ENCODE measurements at places on chromosomes 16 and 17.

GRCh38 chr16:88002211-88002610 is 51.0 kb downstream of the BANP start:
- DNase-seq = no peak

DNA sequence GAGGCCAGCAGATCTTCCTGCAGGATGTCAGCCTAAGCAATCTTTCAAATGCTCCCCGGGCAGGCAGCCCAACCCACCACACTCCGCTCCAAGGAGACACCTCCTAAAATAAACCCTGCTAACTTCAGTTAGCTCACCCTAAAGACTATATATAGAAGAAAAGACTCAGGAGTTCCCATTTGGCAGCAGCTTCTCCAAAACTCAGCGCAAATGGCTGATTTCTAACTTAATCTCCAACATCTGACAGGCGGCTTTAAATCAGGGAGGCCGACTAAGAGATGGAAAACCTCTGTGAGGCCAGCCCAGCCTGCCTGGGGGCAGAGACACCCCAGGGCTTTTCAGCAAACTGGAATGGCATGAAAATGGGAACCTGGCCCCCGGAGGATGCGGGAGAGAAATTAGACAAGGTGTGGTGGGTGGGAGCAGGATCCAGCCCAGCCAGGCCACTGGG is 91.6 kb downstream of the XYLT1 start:
- no peak for DNase-seq

DNA sequence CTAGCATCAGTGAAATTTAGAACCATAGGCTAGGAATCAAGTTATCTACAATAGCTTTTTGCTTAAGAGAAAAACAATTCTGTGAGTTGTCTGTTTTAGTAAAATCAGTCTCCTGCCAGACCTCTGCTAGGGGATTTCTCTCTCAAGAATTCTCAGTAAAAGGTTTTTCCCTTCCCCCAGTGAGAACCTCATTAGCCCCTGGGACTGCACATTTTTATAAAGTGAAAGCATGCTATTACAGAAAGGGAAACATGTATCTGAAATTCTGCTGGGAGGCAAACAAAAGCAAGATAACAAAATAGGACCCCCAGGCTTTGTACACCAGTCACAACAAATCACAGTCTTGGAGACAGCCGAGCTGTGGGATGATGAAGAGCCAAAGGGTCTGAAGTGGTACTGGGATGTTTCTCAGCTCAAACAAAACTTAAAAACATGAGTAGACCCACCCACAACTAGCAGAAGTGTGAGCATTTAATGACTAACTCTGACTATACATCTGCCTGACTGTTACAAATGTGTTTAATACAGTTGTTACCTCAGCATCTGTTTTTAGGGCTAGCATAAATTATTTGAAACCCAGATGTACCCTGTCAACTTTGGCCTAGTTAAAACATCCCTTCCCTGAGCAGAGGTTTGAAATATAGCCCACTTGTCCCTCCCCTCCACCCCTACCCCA is 20.0 kb upstream of the GLG1 start:
- no peak for DNase-seq

- no peak for DNase-seq
These were observed 18.0 kb downstream of the ATPAF2 start for GRCh38 chr17:18020971-18021370.

GRCh38 chr17:1005361-1005946 is 8.5 kb downstream of the TIMM22 start:
- no peak for DNase-seq

- peak; percentile 37 for DNase-seq
These were observed 17.4 kb upstream of the C17orf107 start for GRCh38 chr17:4881761-4882555.

DNA sequence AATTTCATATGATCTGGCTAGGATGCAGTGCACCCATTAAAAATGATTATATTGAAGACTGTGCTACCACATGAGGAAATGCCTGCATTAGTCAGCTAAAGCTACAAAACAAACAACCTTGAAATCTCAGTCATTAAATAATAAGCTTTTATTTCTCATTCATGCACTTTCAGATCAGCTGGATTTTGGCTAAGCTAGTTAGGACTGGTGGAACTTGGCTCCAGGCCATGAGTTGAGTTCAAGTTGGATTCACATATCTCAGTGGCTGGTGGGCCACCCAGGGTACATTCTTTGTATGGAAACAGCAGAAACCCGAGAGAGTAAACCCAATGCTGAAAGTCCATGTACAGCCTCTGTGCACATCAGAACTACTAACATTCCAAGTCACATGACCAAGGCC is 6.4 kb upstream of the SLFN12L start:
- no peak for DNase-seq

DNA sequence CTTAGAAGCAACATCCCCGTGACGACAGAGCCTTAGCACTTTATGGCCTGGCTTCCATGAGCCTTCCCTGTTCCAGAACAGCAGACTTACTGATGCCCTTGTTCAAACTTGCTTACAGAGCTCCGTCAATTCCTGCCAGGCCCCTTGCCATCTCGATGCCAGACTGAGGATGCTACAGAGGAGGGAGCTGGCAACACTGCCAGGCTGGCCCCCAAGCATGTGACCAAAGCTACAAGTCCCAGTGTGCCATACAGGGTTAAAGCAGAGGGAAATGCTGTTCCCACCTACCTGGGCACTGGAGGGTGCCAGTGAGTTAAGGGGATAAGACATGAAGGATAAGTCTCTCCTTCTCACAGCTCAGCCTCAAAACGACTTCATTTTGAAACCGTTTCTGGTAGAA is 33.5 kb upstream of the SREBF1 start:
- no peak for DNase-seq

DNA sequence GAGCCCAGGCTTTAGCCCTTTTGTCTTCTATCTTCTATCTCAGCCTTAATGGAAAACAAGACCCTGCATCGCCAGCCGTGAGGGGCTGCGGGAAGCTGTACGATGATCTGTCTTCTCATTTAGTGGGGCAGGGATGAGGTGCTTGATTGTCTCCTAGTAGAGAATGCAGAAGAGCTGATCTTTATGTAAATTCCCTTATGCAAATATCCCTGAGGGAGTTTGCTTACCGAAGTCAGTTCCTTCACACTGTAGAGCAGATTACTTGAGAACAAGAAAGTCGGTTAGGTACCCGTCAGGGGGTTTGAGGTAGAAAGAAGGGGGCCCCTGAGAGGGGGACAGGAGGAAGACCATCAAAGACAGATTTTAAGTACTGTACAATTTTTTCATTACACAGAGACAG is 66.2 kb downstream of the IRF8 start:
- no peak for DNase-seq

DNA sequence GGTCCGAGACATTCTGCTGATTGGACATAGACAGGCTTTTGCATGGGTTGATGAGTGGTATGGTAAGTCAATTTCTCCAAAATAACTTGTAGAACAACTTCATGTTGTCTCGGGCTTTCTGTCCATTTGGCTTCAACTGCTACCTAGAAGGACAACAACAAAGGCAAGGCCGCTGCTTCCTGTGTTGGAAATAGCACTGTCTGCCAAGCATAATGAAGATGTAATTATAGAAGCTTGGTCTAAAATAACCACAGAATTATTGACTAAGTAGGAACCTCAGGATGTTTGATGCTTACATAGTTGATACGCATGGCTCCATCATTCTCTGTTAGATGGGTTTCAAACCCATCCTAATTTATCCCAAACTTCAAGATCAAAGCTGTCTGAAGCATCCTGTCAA is 42.3 kb upstream of the NOL11 start:
- no peak for DNase-seq

GRCh38 chr17:81371910-81372760 is 23.1 kb upstream of the BAHCC1 start:
- no peak for DNase-seq

DNA sequence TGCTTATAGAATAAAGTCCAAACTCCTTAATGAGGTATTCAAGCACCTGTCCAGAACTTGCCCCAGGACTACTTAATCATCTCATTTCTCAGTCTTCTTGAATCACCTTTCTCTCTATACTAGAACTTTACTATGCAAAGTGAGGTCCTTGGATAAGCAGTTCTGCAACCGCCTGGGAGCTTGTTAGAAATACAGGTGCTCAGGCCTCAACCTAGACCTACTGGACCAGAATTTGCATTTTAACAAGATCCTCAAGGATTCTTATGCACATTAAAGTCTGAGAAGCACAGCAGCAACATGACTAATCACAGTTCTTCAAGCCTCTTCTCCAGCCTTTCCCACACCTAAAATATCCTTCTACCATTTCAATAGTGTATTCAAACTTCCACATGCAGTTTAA is 61.7 kb downstream of the GRB7 start:
- DNase-seq = no peak

Data from HT1080 (cell line).